ENCODE measurements at places on chromosomes 6 and 20.

- no peak for DNase-seq
These were observed 786 bp downstream of the ADRM1 start for GRCh38 chr20:62303340-62304226.

- DNase-seq = no peak
These were observed 16.0 kb downstream of the MYH7B start for GRCh38 chr20:34971561-34972235.

DNA sequence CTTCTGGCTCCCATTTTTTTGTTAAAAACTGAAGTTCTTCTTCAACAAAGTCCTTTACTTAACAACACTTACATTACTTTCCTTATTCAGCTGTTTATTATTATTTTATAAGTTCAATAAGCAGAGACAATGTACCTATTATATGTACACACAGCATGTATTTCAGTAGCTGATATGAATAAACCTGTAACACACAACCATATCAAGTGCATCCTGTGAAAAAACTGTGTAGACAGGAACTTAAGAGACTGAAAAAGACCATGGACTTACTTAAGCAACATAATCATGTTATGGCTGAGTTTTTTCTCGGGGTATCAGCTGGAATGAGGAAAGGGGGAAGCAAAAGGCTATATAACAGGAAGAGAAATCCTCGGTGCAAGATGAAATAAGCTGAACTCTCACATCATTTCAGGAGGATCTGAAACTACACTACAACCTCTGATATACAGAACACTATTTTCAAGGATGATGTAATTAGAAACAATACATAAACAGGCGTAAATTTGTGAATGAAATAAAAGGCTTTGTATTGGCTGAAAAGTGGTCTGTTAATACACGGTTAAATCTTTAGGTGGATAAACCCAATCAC is 70.9 kb downstream of the REV3L start:
- DNase-seq = no peak

- no peak for DNase-seq
These were observed 5.1 kb upstream of the ULBP2 start for GRCh38 chr6:149936743-149937142.

DNA sequence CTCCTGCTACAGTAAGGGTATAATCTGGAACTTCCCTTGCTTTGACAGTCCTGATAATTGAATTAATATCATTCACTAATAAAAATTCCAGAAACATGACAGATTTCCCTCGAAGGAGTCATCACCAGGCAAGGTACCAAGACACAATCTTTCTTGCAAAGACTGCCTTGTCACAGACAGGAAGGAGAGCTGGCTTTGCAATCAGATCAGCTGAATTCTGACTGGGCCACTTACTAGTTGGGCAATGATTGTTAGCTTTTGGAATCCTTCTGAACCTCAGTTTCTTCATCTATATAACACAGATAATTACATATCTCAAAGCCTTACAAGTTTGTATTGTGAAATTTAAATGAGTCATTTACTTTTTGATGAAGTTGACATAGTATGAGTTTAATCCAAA is 344.2 kb downstream of the RFPL4B start:
- DNase-seq = no peak

DNA sequence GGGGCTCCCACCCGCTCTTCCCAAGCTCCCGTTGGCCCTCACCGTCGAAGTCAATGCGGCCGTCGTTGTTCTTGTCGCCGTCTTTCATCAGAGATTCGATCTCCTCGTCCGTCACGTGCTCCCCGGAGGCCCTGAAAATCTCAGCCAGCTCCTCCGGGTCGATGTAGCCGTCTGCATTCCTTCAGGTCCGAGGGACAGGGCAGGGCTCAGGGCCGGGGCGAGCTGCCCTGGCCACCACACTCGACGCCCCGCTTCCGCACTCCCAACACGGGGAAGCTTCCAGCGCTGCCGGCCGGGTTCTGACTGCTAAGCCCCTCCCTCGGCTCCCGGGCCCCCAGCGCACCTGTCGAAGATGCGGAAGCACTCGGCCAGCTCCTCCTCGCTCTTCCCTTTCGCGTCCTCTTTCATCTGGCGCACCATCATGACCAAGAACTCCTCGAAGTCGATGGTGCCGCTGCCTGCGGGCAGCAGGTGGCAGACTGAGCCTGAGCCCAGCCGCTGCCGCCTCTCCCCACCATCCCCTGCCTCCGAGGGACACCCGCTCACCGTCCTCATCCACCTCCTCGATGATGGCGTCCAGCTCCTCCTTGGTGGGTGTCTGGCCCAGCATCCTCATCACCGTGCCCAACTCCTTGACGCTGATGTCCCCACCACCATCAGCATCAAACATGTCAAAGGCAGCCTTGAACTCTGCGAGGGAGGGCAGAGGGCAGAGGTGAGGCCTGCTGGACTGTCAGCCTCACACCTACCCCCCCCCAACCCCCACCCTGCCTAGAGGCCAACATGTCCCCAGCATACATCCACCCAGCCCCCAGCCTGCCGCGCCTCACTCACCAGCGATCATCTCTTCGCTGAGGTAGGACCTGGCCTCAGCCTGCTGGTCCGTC is 2.9 kb downstream of the TNNC2 start:
- DNase-seq = no peak

- no peak for DNase-seq
These were observed 616.3 kb upstream of the FLRT3 start for GRCh38 chr20:14953736-14954135.

- DNase-seq = no peak
These were observed 181.2 kb downstream of the TBXT start for GRCh38 chr6:165986311-165986913.

GRCh38 chr6:22194188-22194921 is 102.5 kb downstream of the PRL start:
- DNase-seq = no peak

- no peak for DNase-seq
These were observed 184.0 kb downstream of the RPS12 start for GRCh38 chr6:132998418-132998817.

DNA sequence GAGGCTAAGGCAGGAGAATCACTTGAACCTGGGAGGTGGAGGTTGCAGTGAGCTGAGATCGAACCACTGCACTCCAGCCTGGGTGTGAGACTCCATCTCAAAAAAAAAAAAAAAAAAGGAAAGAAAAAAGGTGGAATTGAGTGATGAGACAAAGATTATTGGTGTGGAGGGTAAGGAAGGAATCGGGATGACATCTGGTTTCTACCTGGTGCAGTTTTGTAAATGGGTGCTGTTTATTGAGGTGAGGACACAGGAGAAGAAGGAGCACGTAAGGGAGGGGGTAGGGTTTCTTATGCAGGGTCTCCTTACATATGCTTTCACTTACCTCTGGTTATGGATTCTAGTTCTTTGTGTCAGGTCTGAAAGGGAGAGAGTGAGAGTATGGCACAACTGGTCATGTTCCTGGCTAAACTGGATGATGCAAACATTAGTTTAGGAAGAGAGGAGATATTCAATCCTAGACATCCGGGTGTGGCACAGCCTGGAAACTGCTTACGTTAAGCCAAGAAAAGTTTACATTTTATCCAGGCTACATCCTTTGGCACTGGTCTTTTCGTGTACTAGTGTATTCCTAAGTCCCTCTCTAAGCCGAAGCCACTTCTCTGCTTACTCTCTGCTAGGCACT is 5.4 kb downstream of the RALY start:
- DNase-seq = no peak

DNA sequence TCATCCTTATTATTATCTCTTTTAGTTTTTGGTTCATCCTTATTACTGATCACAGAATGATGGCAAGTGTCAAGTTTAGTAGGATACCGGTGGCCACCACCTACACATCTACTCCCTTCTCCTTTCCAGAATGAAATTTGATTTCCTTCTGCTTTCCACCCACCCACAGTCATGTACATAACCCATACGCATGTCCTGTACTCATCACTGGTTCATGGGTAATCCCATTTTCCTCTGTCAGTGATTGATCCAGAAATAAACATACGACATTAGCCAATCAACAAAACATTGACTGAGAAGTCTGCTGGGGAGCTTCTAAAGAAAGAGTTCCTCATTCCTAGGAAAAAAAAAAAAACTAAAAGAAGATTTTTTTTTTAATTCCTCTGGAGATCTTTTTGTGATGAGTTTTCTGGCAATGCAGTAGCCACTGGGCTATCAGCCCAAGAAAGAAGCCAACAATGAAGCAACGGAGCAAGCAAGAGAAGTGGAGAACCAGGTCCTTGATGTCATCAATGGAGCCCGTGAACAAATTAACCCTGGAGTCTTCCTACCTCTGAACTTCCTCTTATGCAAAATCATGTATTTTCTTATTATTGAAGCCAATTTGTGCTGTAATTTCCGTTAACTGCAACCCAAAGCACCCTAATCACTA is 127.8 kb downstream of the TASP1 start:
- DNase-seq = no peak

DNA sequence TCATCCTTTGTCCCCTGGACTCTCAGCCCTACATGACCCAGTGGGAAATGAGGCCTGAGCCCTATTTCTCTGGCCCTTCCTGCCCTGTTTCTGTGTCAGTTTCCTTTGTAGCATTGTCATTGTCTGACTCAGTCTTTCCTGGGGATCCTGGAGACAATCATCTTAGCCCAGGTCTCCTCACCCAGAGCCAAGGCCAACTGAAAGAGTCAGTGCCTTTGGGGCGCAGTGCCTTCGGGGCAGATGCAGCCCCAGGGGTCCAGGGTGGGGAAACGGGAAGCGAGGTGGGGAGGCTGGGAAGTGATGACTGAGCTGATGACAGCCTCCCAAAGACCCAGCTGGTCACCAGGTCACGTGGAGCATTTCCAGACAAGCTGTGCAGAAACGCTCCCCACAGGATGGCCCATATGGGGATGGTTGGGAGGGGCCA is 93.3 kb upstream of the SULF2 start:
- no peak for DNase-seq

Measured in NCI-H2081 treated with DMSO at 0.1 percent for 48 hours (cell line).